Inflammatory macrophage treated with lipopolysaccharide for 1 hour (primary cell): ENCODE measurements at places on chromosomes 11 and 22.

DNA sequence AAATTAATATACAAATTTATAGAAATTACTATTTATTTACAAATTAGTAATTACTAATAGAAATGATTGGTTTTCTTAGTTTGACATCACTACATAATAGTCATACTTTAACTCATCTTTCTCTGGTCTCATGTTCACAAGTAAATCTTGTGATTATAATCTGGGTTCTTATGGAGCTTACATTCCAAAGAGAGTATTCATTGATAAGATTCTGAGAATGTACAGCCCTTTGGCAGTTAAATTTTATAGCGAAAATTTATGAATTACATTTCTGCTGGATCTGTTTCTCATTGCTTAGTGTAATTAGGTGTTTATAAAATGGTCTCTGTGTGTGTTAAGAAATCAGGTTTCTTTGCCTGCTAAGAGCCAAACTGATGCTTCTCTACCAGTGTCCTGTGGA, 175.2 kb downstream of the TMEM135 start:
- DNase-seq = no peak

DNA sequence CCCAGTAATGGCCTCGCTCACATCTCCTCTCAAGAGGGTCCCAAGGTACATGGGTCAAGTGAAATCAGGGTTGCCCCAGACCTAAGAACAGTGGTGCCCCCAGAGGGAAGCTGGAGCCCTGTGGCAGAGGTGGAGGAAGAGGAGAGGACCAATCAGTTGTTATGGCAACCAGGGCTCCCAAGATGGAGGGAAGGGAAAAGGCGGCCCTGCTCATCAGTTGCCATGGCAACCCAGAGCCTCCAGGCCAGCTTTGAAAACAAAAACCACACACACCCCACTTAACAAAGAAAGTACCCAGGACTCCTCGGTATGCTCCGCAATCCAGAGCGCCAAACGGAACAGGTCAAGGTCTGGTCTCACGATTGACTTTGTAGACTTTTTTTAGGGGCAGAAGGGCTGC, 53.5 kb upstream of the SLC35C1 start:
- no peak for DNase-seq

- DNase-seq = no peak
Measured at GRCh38 chr22:42077486-42078125, 1.9 kb upstream of the SMDT1 start.

GRCh38 chr22:32987081-32987631, 71.0 kb downstream of the SYN3 start:
- no peak for DNase-seq

GRCh38 chr11:122882857-122883645, 492 bp downstream of the JHY start:
- DNase-seq = peak; percentile 64

- no peak for DNase-seq
Measured at GRCh38 chr22:44362249-44363012, 49.7 kb upstream of the SHISAL1 start.
